ENCODE measurements at places on chromosomes 13 and 19.

DNA sequence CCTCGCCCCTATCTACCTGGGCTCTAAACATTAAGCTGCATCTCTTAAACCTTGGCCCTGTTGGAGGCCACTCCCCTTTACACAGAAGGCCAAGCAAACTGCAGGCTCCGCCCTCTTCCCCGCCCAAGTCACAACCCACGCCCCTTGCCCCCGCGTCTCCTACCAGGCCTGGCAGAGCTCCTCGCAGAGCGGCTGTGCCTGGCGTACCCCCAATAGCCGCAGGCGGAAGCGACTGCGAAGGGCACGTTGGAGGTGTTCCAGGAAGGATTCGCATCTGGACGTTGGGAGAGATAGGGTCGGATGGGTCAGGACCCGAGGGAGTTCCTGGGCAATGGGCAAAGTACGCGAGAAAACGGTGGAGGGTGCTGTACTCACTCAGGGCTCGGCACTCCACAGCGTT lies 5.9 kb downstream of the RTBDN start:
- no peak for DNase-seq

DNA sequence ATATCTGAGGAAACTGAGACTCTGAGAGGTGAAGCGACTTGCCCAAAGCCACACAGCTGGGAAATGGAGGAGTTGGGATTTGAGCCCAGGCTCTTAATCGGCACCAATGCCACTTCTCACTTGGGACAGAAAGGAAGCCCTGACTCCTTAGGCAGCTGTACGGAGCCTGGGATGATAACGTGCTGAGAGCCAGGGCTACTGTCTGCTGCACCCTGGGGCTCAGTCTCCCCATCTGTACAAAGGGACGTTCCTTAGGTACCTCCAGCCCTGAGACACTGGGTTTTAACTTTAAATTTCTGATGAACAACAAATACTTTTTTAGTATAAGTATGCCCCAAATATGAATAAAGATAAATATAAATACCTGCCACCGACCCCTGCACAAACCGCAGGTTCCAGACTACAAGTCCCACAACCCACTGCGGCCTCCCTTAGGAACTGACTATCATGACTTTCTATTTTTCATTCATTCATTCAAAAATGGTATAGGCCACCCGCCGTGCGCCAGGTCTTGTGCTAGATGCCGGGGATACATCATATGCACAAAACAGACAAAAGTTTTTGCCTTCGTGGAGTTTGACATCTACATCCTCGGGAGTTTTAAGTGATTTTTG lies 776 bp upstream of the NCLN start:
- DNase-seq, result peak; percentile 68

GRCh38 chr19:18053576-18054219 lies 33.0 kb downstream of the IL12RB1 start:
- no peak for DNase-seq

DNA sequence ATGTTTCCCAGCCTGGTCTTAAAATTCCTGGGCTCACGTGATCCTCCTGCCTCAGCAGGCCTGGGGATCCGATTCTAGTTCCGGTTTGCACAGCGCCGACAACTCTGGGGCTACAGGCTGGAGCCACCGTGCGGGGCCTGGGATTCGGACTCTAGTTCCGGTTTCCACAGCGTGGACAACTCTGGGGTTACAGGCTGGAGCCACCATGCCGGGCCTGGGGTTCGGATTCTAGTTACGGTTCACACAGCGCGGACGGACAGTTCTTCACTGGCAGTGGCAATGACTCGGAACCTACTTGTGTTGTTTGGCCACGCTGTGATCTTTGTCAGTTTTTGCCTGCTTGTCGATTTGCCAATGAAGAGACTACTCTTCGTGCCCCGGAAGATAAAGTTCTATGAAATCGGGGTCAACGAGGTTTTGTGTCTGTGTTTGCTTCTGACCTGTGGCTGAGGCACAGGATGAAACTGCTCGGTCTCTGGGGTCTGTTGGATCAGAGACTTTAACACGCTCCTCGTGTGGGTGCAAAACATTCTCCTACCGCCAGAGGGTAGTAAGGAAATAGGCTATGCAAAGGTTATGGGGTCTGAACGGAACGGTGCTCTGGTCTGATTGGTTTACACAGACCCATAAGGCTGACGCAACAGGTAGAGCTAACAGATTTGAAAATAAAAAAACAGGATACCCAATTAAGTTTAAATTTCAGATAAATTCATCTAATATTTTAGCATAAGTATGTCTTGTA lies 12.1 kb upstream of the ZSCAN1 start:
- peak; percentile 7 for DNase-seq

GRCh38 chr19:1663852-1664251 lies 11.4 kb upstream of the TCF3 start:
- no peak for DNase-seq

GRCh38 chr19:5949792-5950305 lies 28.1 kb downstream of the RANBP3 start:
- DNase-seq, result no peak

DNA sequence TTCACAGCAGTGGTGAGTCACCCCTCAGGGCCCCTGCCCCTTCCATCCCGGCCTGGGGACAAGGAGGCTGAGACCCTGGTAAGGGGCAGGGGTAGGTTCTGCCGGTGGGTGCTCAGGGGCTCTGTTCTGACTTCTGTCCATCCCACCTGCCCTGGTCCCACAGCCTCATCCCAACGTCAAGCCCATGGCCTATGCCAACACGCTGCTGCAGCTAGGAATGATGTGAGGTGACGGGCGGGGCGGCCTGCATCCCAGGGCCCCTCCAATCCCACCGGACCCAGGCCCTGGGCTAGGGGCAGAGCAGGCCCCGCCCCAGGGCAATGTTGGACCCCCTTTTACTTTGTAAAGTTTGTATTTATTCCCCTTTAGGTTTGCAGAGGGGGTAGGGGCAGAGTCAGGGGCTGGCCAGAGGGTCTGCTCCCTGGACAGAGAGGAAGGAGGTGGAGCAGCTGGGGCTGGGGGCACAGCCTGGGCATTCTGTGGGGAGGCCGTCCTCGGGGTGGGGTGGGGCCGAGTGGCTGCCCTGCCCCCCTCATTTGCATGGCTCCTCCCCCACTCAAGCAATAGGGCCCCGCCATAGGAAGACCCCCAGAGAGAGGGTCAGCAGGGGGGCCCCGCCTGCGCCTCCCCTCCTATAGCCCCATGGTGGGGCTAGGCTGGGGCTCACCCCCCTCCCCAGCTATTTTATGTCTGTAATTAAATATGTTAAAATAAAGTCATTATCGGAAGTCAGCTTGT lies 23.1 kb downstream of the CCDC8 start:
- DNase-seq, result no peak

GRCh38 chr13:101681834-101682233 lies 229.4 kb downstream of the ITGBL1 start:
- DNase-seq, result no peak

GRCh38 chr19:55283548-55284377 lies at the start of gene BRSK1:
Gene BRSK1 (plus strand): TSS chr19:55283997. CDS start chr19:55284443, 446 bp downstream.
- DNase-seq, result no peak

DNA sequence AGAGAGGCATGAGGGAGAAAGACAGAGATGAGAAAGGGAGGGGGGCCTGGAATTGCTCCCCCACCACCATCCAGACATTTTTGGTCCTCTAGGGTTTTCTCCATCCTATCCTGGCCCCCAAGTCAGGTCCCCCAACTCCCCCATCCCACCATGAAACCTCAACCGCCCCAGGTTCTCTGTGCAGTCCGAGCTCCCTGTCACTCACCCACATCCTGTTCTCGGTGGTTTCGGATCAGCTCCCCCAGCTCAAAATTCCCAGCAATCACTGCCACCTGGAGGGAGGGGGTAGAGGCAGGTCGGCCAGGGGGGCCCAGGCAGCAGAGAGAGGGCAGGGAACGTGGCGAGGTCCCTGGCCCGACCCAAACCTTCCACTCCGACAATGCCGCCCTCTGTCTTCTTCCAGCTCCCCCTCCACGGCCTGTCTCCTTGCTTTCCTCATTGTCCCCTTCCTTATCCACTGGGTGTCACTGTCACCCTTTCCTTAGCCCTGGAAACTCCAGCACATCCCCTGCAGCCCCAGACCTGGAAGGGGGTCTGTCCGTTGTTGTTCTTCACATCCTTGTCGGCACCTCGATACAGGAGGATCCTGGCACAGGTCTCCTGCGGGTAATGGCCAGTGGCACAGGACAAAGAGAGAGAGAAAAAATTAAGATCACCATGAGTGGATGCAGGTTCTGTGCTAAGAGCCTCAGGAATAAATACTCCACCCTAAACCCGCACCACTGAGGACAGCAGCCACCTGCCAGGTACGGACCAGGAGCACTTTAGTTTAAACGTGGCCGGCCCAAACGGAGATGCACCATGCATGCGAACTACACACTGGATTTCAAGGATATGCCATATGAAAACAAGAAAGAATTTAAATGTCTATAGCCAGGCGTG lies 15.4 kb downstream of the SHANK1 start:
- DNase-seq, result no peak

GRCh38 chr19:29831041-29831548 lies 19.3 kb downstream of the CCNE1 start:
- peak; percentile 44 for DNase-seq

DNA sequence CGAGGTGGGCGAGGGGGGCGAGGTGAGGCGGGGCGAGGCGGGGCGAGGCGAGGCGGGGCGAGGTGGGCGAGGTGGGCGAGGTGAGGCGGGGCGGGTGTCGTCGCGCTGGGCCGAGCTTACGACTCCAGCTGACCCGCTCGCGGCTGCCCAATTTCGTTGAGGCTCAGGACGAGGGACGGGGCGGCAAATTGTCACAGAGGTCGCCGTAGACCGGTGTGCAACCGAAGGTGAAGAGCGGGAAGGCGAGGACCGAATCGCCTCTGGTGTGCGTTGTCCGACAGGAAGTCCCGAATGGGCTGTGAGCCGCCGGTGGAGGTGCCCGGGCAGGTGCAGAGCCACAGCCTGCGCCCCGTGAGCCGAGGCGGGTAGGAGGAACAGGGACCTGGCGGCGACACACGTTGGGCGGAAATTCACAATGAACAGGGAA lies at the start of gene LACC1:
Gene LACC1, plus strand, starts transcription at position 150 of the 427 bp plus-strand sequence. CDS start 1,082 bp downstream, outside the sequence.
- no peak for DNase-seq

DNA sequence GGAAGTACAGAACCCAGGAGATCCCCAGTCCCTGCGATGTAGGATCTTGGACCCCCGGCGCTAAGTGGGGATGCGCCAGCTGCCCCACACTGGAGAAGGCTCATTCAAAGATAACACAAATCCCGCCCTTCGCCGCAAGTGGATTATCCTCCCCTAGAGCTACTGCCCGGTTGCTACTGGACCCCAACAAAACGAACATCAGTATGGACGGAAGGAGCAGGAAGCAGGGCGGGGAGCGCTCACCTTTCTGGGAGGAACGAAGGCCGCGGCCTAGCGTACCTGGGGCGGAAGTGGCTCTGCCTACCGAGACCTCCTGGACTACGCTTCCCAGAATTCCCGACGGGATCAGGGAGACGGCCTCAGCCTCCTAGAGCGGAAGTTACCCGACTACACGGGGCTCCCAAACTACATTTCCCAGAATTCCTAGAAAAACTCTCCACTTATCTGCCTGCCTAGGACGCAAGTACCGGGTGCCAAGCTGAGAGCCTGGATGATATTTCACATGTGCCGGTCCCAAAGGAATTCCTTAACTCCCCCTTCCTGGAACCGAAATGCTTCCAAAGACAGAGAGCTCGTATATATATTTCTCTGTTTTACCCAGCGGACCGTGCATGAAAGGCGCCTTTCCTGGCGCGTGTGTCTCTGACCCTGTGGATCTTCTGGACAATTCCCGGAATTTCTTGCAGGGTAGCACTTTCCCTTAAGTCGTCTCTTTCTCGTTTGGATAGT lies at the start of gene ZNF112:
Gene ZNF112, minus strand, starts transcription at position 298 of the 729 bp plus-strand sequence. CDS start 16,141 bp downstream, outside the sequence.
- peak; percentile 4 for DNase-seq

DNA sequence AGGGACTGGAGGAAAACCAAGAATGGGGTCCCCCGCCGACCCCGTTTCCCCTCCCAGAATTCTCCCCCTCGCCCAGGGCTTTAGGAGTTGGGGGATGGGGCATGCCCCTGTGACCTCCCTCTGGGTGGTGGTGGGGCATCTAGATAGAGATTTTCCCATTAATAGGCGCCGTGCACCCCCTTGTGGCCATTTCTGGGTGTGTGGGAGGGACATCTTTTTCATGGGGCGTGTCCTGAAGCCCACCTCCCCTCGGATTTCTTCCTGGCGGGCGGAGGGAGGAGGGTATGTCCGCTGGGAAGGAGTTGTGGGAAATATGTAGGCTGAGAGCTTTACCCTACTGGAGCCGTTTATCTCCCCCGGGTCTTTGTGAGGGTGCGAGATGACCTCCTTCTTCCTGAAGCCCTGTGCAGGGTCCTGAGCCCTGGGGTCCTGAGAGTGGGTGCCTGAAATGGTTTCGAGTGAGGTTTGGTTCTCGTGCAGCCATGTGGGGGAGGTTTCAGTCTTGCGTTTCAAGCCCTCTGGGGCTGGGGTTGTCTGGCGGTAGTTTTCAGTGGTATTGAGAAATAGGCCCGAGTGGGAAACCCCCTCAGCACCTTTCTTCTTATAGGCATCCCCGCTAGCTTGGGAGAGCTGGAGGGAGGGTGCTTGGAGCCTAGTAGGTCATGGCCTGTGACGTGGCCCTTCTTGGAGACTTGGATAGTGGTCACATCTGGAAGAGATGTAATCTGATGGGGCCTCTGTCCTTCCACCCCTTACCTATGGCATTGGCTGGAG lies 1.0 kb downstream of the PRMT1 start:
- peak; percentile 56 for DNase-seq

GRCh38 chr13:83881140-83881684 lies 1.1 kb downstream of the SLITRK1 start:
- DNase-seq, result no peak

GRCh38 chr13:89968470-89968869 lies 1379.0 kb upstream of the MIR17HG start:
- DNase-seq, result no peak

DNA sequence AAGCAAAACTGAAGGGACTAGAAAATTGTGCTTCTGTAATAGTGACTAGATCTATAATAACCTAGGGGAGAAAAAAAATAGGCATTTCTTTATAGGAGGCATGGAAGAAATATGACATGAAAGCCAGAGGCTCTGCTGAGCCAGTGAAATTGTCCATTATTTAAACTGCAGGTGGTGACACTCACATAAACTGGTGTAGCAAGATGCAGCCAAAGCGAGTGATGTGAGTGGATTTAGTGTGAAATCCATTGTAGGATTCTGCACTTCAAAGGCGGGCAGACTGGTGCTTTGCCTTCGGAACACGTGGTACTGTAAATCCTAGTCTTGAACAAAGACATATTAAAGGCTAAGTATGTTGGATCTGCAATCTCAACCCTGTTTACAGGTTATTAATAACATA lies 361.9 kb downstream of the TBC1D4 start:
- DNase-seq, result no peak

- DNase-seq, result no peak
Measured at GRCh38 chr13:68522184-68522583, 1292.0 kb upstream of the PCDH9 start.

DNA sequence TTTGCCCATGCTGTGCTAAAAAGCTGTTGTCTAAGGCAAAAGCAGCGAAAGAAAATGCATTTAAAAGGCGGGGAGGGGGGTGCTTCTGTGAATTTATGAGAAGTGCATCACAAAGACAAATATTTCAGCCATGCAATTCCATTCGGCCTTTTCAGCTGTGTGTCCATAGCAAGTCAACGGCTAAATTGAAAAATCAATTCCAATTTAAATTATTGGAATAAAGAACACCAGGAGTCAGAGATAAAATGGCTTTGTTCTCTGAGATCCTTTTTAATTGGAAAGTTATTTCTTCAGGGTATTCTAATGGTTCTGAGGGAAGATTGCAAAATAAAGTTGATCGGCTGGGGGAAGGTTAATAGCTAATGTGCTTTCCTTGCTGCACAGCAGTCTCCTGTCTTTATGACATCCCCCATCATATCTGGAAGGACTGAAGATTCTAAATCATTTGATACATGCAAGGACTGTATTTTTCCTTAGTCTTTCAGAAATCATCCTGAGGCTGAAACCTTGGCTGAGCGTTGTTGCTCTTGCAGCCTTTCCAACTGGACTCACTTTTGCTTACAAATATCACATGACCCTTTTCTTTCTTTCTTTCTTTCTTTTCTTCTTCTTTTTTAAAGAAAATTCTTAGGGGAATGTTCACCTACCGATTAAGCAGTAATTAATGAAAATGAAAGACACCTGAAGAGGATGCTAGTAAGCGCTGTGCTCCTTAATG lies 647.1 kb downstream of the DACH1 start:
- DNase-seq, result no peak
